ENCODE measurements at places on chromosomes 1 and 21. TPM values are rescaled to one million over a fixed set of nuclear protein-coding genes. Genes with fewer than 3 reads are reported as not detected.

The ZNF670 gene
- total RNA-seq, result 2.8 TPM

GRCh38 chr1:84174051-84174556, 30.0 kb downstream of the PRKACB start:
- DNase-seq, result no peak

DNA sequence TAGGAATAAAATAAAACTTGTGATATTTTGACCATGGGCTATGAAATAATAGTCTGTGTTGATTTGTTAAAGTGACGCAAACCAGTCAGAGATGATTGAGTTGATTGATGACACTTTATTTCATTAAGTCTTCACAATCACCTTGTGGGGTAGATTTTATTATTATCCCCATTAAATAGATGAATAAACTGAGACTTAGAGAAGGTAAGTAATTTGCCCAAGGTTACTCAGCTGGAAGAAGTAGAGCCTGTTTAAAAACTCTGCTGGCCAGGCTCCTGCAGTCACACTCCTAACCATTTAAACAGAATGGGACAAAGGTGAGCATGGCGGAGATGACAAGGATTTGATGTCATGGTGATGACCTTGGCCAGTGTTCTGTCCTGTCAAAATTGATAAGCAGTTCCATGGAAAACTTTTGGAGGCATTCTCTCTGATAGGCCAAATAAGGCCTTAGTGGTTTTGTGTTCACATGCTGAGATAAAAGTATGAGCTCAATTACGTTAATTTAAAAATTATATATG, 22.7 kb upstream of the MCOLN3 start:
- DNase-seq, result no peak

DNA sequence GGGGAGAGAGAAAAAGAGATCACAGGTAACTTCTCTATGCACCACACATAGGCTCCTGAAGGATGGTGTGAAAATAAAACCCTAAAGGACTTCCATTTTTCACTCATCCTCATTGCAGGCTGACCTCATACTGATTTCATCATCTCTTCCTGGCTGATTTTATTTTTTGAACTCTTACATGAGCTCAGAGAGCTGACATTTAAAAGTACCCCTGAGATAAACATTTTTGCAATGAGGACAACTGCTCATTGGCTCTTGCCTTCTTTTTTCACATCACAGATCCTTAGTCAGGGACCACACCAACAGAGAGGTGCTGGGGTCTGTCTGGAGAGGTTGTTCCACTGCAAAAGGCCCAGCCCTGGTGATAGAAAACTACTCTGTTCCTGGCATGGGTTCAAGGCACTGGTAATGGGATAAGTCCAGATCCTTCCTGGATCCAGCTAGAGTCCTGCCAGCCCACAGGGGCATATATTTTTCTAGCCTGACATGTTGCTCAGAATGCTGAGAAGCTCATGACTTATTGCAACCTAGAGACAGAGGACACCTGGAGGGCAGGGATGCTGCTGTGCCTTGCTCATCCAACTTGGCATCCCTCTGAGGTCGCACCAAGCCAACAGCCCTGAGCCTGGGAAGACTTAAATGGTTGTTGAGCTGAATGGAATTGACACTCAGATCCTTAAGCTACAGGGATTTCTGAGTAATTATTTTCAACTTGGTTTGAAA, 360.0 kb downstream of the HHAT start:
- DNase-seq, result no peak
